ENCODE measurements at places on chromosomes 7 and 10.
A peak's percentile ranks its signal among the peaks of the same experiment; 100 is the strongest.

- DNase-seq, result no peak
These were observed 104.6 kb downstream of the HIPK2 start for GRCh38 chr7:139673230-139673629.

- peak; percentile 7 for DNase-seq
These were observed 25.1 kb downstream of the FAM13C start for GRCh38 chr10:59337201-59337652.

GRCh38 chr7:81691199-81691821 lies 78.5 kb downstream of the HGF start:
- DNase-seq, result no peak

- no peak for DNase-seq
These were observed 189.6 kb downstream of the AUTS2 start for GRCh38 chr7:69787736-69788431.

GRCh38 chr7:341841-342638 lies 52.1 kb downstream of the FOXL3 start:
- no peak for DNase-seq

Data from WERI-Rb-1 (cell line).